ENCODE measurements at places on chromosomes 12 and 14.

DNA sequence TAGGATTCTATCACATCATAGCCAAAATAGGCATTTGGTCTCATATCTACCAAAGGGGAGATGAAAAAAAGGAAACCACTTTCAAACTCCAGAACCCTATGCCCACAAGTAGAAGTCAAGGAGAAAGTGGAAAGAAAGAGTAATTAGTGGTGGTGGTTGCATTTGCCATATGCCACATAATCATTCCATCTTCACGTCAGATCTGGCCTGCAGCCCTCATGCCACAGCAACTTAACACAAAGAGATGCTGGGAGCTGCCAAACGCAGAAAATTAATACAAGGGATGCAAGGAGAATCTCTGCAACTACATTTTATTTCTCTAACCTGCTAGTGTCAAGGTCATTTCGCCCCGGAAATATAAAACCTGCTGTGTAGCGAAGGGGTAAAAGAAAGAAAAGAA, 148.6 kb upstream of the FOXN3 start:
- DNase-seq = no peak

- no peak for DNase-seq
Measured at GRCh38 chr12:90959538-90960139, 4.7 kb upstream of the CCER1 start.

DNA sequence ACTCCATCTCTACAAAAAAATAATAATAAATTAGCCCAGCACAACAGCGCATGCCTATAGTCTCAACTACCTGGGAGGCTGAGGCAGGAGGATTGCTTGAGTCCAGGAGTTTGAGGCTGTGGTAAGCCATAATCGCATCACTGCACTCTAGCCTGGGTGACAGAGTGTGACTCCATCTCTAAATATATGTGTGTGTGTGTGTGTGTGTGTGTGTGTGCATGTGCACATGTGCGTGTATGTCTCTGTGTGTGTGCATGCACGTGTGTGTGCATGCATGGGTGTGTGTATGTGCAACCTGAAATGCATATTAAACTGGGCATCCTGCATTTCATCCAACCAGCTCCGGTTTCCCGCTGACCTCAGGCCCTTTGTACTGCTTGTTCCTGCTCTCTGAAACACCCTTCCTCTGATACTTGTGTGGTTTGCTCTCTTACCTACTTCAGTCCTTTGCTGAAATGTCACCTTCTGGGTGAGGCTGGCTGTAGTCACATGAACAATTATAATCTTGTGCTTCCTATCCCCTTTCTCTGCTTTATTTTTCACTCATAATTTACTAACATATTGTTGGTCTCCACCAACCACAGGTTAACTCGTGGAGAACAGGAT, 46.9 kb downstream of the PHLDA1 start:
- DNase-seq = no peak

DNA sequence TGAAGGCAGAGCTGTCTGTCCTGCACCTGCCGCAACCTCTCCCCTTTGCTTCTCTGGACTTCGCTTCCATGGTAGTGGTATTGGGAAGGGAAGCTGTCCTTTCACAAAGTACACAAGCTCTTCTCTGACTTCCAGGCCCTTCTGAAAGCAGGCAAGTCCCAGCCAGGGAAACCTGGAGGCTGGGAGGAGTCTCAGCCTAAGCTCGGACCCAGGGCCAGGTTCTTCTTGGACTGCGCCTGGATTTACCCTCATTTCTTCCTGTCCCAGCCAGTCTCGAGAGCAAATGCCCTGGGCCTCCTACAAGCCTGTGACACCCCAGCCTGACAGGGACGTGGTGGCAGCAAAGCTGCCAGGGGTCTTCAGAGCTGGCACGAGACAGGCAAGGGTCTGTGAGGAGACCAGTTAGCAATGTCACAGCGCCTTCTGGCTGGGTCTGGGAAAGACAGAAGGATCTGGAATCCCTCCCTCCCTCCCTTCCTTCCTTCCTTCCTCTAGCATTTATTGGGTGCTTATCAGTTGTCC, 22.4 kb downstream of the ISCA2 start:
- DNase-seq = no peak

DNA sequence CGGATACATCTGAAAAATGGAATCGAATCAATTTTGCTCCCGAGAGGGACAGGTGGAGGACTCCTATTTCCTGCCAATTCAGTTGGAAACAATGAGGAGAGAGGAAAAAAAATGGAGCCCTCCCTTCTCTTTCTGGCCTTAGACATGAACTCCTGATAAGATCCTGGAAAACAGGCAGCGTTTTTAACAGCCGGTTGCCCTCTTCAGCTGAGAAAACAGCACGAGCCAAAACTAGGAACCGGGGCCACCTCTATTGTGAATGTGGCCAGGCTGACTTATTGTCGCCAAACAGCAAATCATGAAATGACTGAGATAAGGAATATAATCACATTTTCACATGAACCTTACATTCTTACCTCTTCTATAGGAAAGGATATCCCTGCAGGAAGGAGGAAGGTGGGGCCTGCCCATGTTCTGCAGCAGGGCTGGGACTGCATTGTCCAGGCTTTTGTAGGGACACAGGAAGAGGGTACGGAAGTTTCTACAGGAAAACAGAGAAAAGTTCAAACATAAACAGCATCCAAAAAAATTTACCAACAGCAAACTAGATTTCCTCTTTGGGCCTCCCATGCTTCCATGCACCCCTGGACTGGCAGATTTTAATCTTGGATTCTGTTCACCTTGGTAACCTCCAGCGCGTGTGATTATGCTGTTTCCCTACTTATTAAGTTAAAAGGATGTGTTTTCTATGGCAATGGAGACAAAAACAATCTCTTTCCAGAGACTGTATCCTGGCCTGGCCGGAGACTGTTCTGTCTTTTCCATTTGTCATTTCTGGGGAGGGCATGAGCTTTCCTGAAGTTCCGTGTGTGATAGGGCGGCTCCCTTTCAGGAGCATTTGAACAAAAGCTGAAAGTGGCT, 29.0 kb upstream of the ELK3 start:
- no peak for DNase-seq

- DNase-seq = no peak
Measured at GRCh38 chr12:105270671-105271255, 34.8 kb upstream of the APPL2 start.

GRCh38 chr12:120822832-120823503, 81.2 kb downstream of the SPPL3 start:
- DNase-seq = no peak

- DNase-seq = no peak
Measured at GRCh38 chr14:60931218-60931617, 49.7 kb downstream of the TRMT5 start.

- no peak for DNase-seq
Measured at GRCh38 chr12:126704609-126705008, 1562.4 kb upstream of the TMEM132C start.

DNA sequence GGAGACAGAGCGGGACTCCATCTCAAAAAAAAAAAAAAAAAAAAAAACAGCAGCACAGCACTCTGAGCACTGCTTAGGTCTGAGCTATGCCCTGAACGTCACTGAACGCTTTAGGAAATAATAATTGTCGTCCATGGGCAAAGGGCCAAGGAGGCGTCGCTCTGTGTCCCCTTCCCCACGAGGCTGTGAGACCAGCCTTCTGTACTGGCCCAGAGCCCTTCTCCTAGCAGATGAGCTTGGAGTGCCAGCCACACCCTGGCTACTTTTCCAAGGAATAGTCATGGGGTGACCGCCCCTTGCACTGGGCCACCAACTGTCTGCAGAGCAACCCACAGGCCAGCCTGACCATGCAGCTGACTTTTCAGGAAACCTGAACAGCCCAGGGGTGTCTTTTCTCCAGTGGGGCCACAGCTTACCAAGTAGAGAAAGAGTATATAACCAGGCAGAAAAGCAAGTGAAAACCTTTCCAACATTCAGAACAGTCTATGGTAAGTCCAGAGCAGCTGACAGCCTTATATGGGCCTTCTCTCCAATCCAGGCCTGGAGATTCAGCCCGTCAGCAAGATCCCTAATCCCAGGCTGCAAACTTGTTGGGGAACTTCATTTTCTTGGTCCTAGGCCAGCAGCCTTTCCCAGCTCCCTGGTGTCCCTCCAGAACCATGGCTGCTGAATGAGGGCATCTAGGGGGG, 28.5 kb downstream of the CD9 start:
- DNase-seq = no peak

GRCh38 chr12:124866883-124867400, 3.3 kb upstream of the SCARB1 start:
- no peak for DNase-seq

DNA sequence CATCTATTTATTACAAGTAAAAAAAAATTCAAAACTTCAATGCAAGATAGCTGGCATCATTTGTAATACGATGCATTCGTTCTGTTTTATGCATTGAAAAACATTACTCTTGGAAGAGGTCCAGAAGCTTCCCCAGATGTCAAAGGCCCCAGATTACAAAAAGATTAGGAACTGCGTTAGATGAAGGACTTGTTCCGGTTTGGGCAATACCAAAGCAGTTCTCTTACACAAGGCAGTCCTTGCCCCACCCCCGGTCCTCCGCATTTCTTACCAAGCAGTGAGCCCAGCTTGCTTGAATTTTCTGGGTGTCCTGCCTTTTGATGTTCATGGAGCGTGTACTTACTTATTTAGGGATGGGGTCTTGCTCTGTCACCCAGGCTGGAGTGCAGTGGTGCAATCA, 4.8 kb upstream of the HVCN1 start:
- no peak for DNase-seq
